H1 (cell line): ENCODE measurements at places on chromosomes 12 and 14. TPM values are rescaled to one million over a fixed set of nuclear protein-coding genes. Genes with fewer than 3 reads are reported as not detected.

GRCh38 chr12:89709995-89710872 is 1.6 kb upstream of the ATP2B1 start:
- peak; percentile 83 for DNase-seq

DNA sequence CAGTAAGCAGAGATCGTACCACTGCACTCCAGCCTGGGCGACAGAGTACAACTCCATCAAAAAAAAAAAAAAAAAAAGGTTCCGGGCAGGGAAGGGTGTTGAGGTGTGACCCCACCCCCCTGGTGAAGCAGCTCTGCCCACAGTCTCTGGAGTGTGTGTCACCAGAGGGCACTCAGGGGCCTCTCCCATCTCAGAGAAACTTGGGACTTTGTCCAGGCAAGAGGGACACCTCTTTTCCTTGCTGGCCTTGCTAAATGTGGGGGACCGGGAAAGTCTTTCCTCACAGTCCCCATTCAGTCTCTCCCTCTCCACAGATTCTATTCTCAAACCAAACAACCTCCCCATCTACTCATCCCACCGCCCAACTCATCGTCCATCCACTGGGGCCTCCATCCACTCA is 43.6 kb downstream of the RFLNA start:
- no peak for DNase-seq

GRCh38 chr12:125159702-125160101 is 94.5 kb downstream of the AACS start:
- DNase-seq: no peak

DNA sequence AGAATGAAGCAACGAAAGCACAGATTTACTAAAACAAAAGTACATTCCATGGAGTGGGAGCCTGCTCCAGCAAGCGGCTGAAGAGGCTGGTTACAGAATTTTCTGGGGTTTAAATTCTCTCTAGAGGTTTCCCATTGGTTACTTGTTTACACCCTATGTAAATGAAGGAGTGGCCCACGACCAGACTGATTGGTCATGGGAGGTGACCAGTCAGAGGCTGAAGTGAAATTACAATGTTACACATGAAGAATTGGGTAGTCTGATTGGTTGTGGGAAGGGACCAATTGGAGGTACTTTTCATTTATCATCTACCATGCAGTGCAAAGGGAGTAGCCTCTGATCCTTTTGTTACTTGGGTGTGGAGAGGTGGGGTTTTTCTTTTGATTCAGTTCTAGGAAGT is 36.2 kb upstream of the APPL2 start:
- no peak for DNase-seq

DNA sequence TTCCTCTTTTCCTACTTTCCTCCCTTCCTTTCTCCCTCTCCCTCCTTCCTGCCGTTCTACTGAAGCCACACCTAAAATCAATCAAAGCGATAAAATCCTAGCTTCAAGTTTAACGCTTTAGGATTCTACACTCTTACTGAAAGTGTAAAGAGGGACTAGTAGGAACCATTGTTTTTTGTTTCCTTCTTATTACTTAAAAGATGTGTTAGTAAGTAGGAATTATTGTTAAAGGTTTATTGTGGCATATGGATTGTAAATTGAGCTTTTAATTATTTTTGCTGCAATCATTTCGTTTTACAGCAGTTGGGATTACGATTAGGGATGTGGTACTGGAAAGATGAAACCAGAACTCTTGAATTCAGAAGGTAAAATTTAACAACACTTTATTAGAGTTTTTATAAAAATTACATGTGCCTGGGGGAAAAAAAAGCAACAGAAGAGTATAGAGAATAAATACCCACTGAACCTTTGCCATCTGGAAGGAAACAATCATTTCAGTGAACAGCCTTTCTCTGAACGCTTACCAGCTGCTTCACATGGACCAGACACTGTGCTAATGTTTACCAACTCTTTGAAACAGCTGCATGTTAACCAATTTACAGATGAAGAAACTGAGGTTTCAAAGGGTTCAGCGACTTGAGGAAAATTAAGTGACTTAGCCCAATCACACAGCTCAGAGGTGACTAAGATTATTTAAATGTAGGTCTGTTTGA is 1.0 kb downstream of the PPP1R36 start:
- DNase-seq: no peak

DNA sequence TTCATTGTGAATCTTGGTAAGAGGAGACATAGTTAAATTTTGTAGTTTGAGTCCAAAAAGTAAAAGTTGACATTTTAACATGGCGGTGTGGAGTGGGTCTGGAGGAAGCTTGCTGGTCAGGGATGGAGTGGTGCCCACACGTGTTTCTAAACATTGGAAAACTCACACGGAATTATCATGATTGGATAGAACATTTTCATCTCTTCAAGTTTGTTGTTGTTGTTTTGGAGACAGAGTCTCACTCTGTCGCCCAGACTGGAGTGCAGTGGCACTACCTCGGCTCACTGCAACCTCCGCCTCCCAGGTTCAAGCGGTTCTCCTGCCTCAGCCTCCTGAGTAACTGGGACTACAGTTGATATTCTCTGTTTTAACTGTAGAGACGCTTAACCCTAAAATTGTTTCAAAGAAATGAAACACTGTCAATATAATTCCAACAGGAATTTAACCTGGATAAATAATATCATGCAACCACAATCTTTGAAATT is 502 bp upstream of the MBIP start:
- no peak for DNase-seq

GRCh38 chr14:80358112-80358511 is 146.8 kb upstream of the DIO2 start:
- no peak for DNase-seq

GRCh38 chr14:69259527-69260189 is at the start of gene GALNT16:
Gene GALNT16 (plus strand): TSS chr14:69260158. CDS start chr14:69260291, 133 bp downstream.
- no peak for DNase-seq

DNA sequence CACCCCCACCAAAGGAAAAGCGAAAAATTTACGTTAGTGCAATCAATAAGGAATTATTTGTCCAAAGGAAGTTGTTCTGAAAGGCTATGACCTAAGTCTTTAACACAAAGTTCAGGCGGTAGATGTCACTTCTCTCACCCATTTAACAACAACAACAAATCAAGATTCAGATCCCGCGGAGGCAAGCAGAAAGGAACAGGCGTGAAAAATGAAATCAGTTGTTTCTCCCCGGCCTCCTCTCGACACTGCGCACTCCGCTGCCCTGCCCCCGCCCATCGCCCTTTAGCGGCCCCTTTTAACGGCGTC is 1.4 kb downstream of the DENND5B start:
- DNase-seq: no peak

GRCh38 chr12:13504074-13504473 is 307.5 kb downstream of the EMP1 start:
- DNase-seq: no peak

GRCh38 chr12:7877420-7877819 is 4.7 kb upstream of the SLC2A14 start:
- no peak for DNase-seq

DNA sequence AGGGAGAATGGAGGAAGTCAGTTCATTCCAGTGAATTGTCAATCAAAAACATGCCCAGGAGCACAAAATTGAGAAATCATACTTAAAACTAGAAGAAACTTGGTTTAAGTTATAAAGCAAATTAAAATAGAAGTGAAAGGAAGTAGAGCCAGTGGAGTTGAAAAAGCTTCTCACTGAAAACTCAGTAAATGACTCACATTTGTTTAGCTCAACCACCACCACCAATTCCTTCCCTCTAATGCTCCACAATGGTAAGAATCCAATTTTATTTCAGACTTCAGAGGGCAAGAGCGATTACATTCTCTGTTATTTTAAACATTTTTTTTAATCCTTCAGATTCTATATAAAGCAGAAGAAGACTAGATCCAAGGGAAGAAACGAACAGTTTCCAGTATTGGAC is 19.4 kb downstream of the UTP20 start:
- no peak for DNase-seq

DNA sequence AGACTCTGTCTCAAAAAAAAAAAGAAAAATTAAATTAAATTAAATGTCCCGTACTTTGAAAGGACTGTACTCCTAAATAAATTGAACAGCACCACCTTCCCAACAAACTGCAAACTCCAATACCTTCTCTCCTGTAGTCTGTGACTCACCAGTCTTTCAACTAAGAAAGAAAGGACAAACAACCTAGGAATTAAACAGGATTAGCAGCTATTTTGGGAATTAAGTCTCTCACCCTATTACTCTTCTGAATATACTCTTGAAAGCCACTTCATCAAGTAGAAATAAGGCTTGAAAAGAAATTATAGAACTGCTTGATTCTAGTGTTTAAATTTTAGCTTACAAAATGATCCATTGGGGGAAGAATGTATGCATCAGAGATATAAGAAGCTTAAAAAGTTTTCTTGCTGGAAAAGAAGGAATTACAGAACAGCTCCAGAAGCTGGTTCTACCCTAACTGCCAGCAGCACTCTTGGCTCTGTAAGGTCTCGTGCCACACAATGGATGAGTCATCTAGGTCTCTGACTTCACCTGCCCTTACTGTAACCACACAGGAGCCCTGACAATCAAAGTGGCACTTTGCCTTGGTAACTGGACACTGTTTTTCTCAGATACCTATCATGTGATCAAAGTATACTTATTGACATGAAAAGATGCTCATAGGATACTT is 57.0 kb upstream of the CERS5 start:
- no peak for DNase-seq

- DNase-seq: no peak
Measured at GRCh38 chr14:94632305-94632590, 20.1 kb downstream of the SERPINA3 start.

GRCh38 chr14:103391048-103391447 is 5.8 kb downstream of the MARK3 start:
- DNase-seq: no peak

DNA sequence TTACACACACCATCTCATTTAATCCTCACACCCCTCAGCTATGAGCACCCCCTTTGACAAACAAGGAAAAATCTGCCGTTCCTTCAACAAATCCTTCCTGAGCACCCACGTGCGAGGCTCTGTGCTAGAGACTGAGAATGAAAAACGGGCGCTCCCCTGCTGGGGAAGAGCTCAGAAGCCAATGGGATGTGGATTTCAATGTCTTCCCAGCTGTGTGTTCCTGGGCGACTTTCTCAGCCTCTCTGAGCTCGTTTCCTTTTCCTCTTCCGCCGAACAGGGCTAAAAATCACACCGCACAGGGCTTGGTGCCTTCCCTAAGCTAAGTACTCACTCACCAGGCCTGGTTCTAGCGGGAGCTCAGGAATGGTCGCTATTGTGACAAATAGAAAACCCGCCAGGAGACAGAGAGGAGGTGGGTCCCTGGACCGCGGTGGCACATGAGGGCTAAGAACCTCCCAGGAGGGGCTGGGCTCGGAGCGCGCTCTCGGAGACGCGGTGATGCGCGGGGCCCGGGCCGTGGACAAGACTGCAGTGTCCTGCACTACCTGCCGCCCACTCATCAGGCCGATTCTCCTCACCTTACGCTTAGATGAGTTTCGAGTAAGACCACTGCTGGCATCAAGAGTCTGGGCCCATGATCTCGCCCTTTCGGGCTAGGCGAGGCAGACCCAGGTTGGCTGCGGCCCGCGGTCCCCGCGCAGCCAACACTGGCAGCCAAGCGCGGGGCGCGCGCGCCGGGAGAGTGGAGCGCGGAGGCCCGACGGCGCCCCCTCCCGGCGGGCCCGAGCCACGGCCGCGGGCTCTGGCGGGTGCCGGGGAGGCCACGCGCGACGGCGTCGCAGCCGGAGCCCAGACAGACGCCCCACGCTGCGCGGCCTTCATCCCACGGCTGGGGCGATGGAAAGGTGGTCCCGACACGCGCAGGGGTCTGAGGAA is 17.0 kb downstream of the ZDHHC22 start:
- DNase-seq: no peak

DNA sequence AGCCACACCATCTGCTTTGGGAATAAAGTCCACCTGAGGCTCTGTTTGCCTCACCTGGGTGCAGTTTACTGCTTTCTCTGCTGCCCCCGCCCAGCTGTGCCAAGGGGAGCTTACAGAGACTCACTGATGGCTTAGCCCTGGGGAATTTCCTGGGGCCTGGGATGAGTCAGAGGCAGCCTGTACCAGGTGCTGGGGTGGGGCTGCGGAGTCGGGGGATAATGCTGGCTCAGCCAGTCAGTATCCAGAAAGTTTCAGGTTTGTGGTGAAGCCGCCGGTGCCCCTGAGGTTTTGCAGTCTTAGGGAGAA is 22.3 kb downstream of the PLEKHG3 start:
- DNase-seq: no peak

DNA sequence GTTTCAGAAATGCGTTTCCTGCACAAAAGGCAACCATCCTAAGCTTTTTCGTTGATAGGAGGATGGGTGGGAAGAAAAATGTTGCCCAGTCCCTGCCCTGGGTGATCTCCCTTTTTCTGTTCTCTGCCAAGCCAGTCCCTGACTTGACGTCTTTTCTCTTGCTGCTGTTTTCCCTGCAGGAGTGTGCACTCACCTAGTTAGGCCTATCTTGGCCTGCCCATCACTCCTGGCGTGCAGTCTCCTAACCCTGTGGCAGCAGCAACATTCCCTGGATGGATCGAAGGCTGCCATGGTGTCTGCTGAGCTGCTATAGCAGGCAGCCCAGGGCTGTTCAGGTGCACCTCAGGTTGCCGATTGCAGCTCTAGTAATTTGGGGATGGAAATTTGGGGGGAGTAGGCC is 1.2 kb downstream of the UNC119B start:
- no peak for DNase-seq

DNA sequence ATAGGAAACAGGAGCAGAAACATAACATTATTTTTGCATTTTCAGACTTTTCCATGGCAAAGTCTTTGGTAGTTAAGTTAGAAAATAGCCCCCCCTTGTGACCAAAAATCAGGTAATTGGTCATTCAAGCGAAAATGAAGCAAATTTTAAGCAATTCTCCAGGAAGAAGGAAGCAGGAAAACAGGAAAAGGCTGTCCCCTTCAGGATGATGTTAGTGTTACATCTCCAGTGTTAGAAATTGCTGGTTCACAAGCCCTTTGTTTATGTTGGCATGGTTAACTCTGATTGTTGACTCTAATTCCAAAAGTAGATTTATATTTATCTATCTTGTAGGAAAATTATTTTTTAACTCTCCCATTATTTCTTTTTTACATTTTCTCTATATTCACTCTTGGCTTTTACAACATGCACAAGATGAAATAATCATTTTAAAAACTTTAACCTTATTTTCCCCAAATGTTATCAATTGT is 18.8 kb upstream of the GAS2L3 start:
- DNase-seq: no peak

- DNase-seq: no peak
Measured at GRCh38 chr14:59483363-59483762, 845 bp downstream of the L3HYPDH start.

GRCh38 chr14:61154641-61155040 is 126.5 kb downstream of the TMEM30B start:
- no peak for DNase-seq

SERPINA9 gene
- total RNA-seq: not detected in 2 replicates

NINJ2 gene
- not detected in 2 replicates for total RNA-seq

LAG3 gene
- total RNA-seq: 2.8 and 3.1 TPM in 2 replicates

KIF26A gene
- 41.6 and 42.3 TPM in 2 replicates for total RNA-seq

IRAK4 gene
- 5.8 and 7.7 TPM in 2 replicates for total RNA-seq

CCDC196 gene
- not detected in 2 replicates for total RNA-seq

BTBD6 gene
- total RNA-seq: 10.2 and 11.6 TPM in 2 replicates

STYK1 gene
- total RNA-seq: 1.1 and 1.6 TPM in 2 replicates
